Coronary artery (tissue), 2 donors: ENCODE measurements at places on chromosomes 7 and 10.
A peak's percentile ranks its signal among the peaks of the same experiment; 100 is the strongest.

DNA sequence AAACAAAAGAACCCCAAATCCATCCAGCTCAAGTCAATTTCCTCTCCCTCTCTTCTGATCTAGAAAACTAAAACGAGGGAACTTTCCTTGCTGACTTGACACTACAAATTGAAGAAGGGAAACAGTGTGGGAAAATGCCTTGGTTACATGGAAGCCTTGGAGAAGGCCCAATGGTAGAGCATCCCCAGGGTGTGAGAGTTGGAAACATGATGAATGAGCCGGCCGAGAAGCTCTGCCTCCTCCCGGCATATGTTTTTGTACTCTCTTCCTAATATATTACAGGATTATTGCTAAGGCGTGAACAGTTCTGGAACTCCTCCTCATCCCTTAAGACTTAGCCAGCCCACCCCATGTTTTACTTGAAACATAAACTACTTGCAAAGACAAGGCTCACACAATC, 618.2 kb upstream of the MGMT start:
- DNase-seq: no peak

DNA sequence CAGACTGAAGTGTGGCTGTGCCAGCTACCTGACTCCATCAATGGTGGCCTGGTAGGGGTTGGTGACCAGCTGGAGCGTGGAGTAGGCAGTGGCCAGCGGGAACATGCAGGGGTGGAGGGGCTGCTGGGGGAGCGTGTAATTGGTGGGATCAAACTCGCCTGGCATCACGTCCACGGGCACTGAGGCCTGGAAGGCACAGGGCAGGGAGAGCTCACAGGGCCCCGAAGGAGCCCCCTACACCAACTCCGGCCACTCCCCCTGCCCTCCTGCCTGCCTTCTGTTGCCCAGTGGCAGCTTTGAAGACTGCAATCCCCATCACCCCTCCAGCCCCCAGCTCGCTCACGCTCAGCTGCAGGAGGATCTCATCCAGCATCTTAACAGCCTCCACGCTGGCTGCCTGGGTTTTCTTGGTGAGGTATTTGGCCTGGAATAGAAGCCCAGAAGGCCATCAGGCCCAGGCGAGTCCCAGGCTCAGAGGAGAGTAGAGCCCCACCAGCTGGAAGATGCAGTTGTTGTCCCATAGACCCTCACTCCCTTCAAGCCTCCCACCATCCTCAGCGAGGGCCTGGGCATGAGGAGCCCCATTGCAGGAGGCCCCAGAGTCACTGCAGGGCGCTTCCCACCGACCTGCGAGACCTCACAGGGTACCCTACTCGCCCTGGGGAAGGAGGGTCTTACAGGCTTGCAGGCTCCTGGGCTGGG, 7.1 kb downstream of the POLD2 start:
- DNase-seq: no peak

- DNase-seq: no peak
Observed at GRCh38 chr10:116185199-116185867, 87.7 kb downstream of the GFRA1 start.

DNA sequence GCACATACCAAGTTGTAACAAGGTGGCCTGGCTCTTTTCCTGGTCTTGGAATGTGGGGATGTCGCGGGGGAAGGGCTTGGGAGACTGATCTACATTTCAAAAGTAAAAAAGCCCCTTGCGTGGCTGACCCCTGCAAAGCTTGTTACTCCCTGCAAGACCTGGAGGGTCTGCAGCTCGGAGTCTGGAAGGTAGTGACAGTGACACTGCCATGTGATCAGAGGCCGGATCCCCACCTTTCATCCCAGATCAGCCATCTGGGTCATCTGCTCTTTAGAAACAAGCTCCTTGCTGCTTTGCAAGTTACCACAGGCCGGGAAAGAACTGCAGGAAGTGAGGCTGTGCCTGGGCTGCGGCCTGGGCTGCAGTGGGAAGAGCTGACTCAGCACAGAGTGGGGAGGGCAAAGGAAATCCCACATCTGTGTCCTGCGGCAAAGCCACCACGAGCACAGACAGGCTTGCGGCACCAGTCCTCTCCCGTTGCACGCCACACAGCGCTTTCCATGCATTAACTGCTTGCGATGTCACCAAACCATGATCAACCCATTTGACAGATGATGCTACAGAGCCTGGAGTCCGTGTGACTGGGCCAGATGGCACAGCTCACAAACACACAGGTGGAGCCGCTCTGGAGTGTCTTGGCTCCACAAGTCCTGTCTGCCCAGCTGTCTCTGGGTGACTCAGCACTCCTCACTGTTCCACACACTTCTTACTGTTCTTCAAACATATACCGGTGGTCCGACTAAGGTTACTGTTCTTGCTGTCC, 97.7 kb downstream of the SH3PXD2A start:
- DNase-seq: no peak

DNA sequence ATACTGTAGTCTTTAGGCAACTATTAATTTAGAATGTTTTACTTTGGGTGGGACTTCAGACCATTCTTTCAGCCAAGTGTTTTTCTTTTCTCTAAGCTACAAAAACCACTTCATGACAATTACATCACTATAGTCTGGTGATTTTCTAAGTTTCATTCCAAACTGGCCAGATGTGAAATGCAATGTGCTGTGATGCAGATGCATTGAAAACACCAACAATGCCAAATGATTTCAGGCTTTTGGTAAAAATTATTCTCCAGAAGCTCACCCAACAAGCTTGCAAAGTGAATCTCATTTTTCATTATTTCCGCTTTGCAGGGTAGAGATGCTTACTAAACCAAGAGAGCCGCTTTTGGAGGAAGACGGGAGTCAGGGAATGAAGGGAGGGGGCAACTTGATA, 118.4 kb upstream of the ANK3 start:
- no peak for DNase-seq

- no peak for DNase-seq
Observed at GRCh38 chr10:10677479-10677878, 340.2 kb upstream of the CELF2 start.

DNA sequence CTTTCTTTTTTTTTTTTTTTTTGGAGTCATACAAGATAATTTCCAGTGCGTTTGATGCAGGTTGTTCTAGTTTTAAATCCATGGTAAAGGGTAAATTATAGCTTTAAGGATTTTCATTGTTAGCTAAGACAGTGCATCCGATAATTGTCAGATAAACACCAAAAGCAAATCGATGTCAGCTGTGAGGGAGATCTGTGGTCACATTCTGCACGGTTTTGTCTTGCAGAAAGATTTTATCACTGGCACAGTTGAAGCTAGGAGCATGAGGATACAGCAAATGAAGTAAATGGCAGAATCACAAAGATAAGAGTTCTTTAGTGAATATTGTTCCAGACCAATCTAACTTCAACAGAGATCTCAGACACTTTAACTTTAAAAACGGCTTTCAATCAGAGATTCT, 648.8 kb upstream of the COBL start:
- DNase-seq: no peak

- DNase-seq: no peak
Observed at GRCh38 chr7:92841192-92841591, 4.8 kb upstream of the CDK6 start.

- DNase-seq: no peak
Observed at GRCh38 chr10:84336406-84337090, 8.2 kb downstream of the CCSER2 start.

DNA sequence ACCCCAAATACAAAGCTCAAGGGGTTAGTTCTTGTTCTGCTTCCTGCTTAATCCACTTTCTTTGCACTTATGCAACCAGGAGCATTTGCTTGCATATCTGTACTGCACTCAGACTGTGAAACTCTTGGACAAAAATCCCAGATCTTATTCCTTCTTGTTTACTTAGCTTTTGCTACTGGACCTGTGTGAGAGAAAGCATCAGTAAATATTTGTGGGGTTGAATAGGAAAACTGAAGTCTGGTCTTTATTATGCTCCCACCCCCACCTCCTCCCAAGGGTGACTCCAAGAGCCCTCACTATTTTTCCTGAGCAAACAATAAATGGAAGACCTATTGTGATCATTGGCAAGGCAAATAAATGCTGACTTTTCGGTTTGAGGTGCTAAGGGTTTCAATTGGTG, 57.1 kb upstream of the VSTM2A start:
- no peak for DNase-seq

DNA sequence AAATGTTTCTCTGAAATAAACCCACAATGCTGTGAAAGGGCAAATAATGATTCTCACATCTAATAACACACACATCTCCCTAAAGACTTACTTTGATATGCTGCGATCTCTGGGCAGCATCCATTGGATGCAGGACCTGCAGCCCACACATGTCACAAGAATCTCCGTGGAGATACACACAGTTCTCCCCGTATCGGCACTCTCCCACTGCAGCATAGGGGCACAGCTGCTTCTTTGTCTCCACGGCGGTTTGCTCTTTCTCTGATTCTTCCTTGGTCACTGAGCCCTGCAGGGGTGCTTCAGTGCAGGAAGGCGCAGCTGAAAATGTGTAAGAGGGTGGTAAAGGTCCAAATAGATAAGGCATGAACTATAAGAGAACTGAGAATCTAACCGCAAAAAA, 20.4 kb downstream of the MKRN1 start:
- no peak for DNase-seq

DNA sequence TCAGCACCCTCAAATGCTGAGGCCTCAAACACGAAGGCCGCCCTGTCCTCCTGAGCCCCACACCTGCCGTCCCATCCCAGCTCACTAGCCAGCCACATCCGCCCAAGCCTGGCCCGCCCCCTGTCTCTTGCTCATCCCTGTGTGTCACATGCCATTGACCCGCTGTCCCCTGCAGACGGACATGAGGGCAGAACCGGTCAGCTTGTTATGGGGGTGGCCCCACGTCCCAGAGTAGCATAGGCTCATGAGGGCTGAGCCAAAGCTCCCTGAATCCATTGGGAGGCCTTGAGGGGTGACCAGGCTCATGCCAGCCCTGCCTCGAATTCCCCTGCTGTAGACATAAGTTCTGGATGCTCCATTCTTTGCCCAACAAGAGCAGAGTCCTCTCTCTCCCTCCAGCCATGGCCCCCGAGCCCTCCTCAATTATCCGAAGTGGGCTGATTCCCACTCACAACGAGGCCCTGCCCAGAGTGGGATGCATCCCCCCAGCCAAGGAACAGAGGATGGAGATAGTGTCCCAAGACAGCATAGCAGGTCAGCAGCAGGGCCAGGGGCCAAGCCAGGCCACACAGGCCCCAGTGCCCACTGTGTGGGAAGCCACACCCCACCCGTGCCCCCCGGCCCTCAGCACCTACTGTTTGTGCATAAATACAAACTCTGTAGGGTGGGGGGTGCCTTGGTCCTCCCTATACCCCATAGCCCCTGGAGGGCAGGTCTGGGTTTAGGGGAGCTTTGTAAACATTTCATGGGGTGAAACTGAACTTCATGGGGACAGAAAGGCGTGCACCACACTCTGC, 42.1 kb downstream of the EBF3 start:
- no peak for DNase-seq

DNA sequence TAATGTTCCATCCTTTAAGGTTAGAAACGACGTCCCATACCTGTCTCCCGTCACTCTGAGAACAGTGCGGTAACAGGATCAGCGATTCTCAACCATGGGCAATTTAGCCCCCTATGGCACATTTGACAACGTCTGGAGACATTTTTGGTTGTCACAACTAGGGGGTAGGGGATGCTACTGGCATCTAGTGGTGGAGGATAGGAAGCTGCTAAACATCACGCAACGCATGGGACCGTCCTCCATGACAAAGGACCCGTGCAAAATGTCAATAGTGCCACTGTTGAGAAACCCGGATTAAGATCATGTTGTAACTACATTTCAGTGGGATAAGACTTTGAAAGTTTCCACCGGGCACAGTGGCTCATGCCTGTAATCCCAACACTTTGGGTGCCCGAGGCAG, 5.0 kb upstream of the PAXIP1 start:
- DNase-seq: no peak

GRCh38 chr10:80579849-80580637, 42.3 kb downstream of the SH2D4B start:
- DNase-seq: peak; percentile 22

DNA sequence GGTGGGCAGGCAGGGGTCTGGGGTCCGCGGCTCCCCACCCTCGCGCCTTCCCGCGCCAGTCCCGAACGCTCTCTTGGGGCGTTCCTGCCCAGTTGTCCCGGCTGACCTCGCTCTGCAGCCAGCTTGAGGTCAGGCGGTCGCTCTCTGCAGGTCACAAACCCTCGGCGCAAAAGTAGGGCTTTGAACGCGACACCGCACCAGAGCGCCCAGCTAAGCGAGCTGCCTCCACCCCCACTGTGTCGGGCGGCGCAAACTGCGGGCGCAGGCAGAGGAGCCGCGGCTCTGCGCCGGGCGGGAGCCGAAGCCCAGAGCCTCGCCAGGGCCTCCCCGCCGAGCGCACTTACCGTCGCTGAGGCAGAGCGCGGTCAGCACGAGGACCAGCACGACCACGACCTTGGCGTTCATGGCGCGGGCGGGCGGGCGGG, 284 bp downstream of the CXCL12 start:
- no peak for DNase-seq

- DNase-seq: no peak
Observed at GRCh38 chr7:50663396-50664102, 98.3 kb upstream of the DDC start.

- no peak for DNase-seq
Observed at GRCh38 chr7:155579565-155579964, 33.2 kb upstream of the CNPY1 start.

DNA sequence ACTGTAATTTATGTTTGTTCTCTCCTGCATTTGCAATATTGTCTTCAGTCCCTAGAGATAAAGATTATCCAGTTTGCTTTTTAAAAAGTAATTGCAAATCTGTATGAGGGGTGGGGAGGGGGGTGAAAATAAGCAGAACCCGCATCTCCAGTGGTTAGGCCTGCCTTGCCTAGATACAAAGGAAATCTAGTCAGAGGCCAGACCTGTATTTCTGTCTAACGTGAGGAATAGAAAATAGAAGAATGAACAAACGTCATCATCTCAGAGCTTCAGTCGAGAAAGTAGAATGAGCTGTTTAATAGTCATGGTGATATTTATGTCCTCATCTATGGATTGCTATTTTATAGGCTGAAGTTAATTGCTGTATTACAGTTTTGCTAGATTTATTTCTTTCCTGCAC, 284.2 kb downstream of the BICC1 start:
- DNase-seq: no peak

DNA sequence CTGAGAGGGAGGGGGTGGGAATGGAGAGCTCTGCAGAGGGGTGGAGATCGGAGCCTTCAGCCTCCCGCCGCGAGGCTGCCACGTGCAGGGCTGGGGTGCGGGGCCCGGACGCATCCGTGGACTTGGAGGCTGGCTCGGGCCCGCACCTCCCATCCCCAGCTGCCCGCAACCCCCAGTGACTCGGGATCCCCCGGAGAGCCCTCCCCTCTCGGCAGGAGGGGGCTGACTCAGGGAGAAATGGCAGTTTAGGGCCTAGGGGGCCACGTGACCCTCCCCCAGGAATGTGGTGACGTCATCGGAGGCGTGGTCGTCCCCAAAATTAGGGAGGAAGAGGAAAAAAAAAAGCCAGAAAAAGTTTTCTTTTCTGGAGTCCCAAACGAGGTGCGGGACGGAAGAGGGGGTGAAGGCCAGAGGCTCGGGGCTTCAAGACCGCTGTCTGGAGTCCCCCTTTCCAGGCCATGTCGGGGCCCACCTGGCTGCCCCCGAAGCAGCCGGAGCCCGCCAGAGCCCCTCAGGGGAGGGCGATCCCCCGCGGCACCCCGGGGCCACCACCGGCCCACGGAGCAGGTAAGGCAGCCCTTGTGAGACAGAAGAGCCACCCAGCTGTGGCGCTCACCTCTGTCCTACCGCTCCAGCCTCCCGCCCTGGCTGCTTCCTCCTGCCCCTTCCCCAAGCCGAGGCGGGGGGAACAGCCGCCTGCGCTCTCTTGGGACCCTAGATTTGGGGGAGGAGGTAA, at the start of gene TRIP6:
Gene TRIP6 (plus strand): TSS at position 348 of the 736 bp plus-strand sequence. CDS start 111 bp downstream, at position 459.
- peak; percentile 95 for DNase-seq
